Stimulated activated CD4-positive, alpha-beta T cell treated with anti-CD3 and anti-CD28 coated beads, Interleukin-2, amount 100 ng/mL, for 48 hours (primary cell): ENCODE measurements at places on chromosomes 16 and 17.

GRCh38 chr17:64441772-64442540 lies 7.0 kb upstream of the MILR1 start:
- no peak for DNase-seq

GRCh38 chr17:9218064-9218635 lies 196.8 kb downstream of the NTN1 start:
- DNase-seq: no peak

GRCh38 chr17:30112794-30113193 lies 3.8 kb upstream of the NSRP1 start:
- no peak for DNase-seq

GRCh38 chr16:77271532-77272426 lies 72.6 kb downstream of the SYCE1L start:
- DNase-seq: no peak

- no peak for DNase-seq
Observed at GRCh38 chr17:9615486-9615885, 29.8 kb upstream of the USP43 start.

- no peak for DNase-seq
Observed at GRCh38 chr17:27342059-27342458, 48.1 kb downstream of the WSB1 start.
